ENCODE measurements at places on chromosomes 12 and 14.

- no peak for DNase-seq
Measured at GRCh38 chr14:69471916-69472315, 12.6 kb upstream of the PLEKHD1 start.

- DNase-seq: no peak
Measured at GRCh38 chr12:46400406-46400805, 27.8 kb upstream of the SLC38A2 start.

GRCh38 chr14:36662258-36662542 lies 540 bp downstream of the PAX9 start:
- DNase-seq: no peak

DNA sequence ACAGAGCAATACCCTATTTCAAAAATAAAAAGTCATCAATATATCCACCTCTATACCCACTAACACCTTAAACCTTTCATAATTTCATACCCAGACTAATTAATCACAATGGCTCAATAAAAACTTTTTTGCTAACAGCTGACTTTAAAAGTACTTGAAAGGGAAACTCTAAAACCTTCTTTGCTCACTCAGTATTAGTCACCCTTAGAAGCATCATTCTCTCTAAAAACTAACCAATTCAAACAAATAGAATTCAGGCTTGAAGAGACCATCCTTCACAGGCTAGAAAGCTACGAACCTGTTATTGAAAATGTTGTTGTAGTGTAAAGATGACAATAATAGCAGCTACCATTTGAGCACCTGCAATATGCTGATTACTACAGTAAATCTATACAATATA lies 37.2 kb downstream of the HECTD1 start:
- DNase-seq: no peak

- no peak for DNase-seq
Measured at GRCh38 chr12:89181271-89181920, 170.9 kb downstream of the DUSP6 start.

DNA sequence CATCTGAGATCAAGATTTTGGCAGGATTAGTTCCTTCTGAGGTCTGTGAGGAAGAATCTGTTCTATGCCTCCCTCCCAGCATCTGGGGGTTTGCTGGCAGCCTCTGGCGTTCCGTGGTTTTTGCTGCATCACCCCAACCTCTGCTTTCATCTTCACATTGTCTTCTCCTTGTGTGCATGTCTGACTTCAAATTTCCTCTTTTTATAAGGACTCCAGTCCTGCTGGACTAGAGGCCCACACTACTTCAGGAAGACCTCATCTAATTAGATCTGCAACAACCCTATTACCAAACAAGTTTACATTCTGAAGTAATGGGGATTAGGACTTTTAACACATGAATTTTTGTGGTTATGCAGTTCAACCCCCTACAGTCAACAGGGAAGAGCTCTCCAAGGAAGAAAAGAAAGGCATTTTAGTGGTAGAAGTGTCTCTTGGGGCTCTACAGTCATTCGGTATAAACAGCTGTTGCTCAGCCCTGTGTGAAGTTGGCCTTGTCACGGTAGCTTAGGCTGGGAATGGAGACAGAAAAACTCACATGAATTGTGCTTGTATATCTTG lies 89.7 kb downstream of the CAND1 start:
- DNase-seq: no peak

DNA sequence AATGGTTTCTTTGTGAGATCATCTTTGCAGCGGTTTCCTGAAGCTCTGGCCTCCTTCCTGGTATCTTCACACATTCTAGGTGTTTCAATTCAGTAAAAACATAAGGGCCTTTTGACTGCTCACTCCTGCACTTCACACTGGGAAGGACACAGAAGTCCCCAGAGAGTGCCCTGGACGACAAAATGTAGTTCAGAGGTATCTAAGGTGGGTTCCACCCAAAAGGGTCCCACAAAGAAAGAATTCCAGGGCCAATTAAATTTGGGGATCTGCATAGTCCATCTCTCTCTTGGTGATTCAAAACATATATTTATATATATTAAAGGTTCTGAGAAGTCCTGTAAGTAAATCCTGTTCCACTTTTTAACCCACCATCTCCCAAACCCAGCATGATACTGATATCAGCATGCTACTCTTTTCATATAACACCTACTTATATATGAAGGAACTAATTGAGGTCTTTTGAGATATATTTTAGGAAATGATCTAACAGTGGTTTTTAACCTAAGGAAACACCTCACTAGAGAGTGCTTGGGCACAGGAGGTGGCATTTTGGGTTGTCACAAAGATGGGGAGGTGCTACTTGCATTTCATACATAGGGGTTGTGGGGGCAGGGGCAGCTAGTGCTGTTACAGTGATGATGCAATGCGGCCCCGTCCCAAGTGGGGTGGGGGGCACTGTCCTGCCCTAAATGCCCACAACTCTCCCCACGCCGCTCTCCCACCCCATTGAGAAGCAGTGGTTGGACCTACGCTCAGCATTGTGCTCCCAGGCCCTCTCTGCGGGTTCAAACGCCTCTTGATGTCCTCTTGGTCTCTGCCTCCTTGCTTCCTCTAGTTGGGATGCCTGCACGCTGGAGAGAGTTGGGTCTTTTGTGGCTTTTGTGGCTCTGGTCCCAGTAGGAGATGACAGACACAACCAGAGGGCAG lies 109.4 kb downstream of the ARF6 start:
- no peak for DNase-seq

GRCh38 chr14:33773205-33774030 lies 177.5 kb downstream of the EGLN3 start:
- no peak for DNase-seq

- no peak for DNase-seq
Measured at GRCh38 chr14:104870368-104871144, 5.5 kb downstream of the CEP170B start.

DNA sequence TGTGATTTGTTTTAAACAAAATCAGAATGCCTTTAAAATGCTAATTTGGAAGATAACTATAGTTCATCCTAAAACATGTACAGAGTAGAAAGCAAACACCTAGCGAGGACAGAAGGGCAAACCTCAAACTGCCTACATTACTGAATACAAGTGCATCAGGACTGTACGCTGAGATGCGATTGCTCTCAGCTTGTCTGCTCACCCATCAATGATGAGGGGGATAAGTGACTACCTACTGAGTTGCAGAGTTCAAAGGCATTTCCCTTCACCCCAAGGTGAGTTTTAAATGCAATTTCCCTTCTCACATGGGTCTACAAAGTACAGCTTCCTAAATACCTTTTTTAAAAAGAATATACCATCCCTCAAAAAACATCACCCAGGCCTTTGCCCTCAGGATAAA lies 52.9 kb downstream of the PHLDA1 start:
- no peak for DNase-seq

DNA sequence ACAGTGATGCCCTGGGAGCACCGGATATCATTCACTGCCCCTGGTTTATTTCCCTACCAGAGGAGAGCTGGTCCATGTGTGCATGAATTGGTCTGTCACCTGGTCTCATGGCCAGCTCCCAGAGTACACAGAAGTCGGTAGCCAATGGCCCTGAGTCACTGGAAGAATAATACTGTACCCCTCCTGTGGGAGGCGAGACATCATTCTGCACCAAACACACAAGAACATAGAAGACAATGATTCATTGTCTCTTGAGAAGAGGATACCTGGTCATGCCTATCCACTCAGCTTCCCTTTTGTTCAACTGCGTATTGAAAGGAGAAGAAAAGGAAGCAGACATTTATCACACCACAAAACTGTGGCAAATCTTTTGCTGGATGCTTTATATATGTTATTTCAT lies 216.2 kb downstream of the DPF3 start:
- no peak for DNase-seq

DNA sequence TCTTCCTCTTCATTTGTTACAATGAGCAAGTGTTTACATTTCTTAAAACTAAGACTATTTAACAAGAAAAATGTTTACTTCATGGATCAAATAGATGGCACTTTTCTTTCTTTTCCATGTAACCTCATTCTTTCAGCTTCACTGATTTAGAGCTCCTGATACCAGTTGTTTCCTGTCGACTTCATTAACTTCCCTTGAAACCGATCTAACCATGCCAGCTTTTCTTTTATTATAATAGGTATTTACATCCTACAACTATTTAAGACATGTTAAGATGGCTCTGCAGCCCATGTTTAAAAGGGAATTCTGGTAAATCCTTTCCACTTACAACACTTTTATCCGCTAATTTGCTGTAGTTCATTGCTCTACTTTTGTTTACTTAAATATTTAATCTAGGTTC lies 107.3 kb upstream of the DCN start:
- DNase-seq: no peak

DNA sequence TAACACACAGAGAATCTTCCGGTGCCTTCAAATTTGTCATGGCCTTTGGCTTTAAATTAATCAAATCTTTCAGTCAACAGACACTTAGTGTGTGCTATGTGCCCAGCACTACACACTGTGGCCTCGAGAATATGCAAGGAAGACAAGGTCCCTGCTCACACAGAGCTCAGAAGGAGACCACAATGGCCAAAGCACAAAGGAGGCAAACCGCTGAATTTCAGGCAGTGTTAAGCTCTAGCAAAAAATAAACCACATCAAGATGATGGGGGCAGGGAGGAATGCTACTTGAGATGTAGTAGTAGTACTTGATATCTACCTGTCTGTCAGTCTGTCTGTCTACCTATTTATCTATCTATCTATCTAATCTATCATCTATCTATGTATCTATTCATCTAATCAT lies 227.9 kb downstream of the TMEM132D start:
- no peak for DNase-seq

GRCh38 chr12:109881752-109882151 lies 1.4 kb upstream of the GLTP start:
- no peak for DNase-seq

DNA sequence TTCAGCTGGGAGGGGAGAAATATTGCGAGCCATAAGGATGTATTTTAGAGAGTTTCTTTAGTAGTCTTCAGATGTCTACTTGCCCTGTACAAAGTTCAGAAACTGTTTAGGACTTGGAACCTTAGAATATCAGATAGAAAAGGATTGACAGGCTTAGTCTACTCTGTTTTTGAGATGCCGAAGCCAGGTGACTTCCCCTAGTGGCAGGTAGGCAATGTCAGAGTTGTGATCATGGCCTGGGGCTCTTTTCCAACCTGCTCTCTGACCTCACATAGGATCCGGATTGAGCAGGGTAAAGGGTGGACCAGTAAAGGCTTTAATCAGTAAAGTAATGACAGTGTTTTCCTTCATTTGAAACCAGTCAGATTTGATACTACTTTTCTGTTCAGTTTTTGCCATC lies 59.6 kb downstream of the PRKCH start:
- no peak for DNase-seq

DNA sequence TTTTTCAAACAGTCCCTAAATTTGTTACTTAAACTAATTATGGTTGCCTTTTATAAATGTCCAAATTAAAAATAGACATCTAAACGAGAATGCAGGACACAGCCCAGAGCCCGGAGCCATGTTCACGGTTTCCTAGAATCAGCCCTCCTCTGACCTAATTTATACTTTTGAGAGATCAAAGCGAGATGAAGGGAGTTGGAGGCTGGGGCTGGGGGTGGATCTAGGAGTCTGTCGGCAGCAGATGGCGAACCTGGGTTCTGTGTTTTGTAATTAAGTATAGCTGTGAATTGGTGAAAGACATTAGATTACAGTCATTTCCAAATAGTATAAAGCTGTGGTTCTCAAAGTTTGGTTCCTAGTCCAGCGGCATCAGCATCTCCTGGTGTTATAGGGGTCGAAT lies 210.1 kb downstream of the SLC41A2 start:
- peak; percentile 20 for DNase-seq

- DNase-seq: no peak
Measured at GRCh38 chr14:55180434-55180833, 11.0 kb downstream of the DLGAP5 start.

DNA sequence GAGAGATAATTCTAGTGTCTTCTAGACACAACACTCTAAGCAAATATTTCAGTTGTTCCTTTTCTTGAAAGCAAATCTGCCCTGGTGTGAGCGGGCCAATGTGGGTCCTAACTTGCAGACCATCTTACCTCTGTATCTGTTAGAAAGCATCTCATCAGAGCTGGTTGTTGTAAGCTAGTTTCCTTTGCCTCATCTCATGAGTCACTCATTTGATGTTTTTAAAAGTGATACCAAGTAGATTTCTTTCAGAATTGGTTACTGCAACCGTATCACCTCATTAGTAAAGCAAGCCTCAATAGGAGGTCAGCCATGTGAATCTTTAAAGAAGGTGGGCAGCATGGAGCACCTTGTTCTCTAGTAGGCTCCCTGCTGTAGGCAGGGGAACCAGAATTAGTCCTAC lies 78.6 kb downstream of the DAAM1 start:
- no peak for DNase-seq

- no peak for DNase-seq
Measured at GRCh38 chr12:124222368-124223245, 72.3 kb upstream of the RFLNA start.

- DNase-seq: peak; percentile 92
Measured at GRCh38 chr12:54398995-54399793, 14.7 kb upstream of the ZNF385A start.

- DNase-seq: no peak
Measured at GRCh38 chr12:52087961-52088820, 8.7 kb downstream of the SMIM41 start.

- DNase-seq: no peak
Measured at GRCh38 chr14:82595466-82595865, 1061.8 kb upstream of the SEL1L start.

- no peak for DNase-seq
Measured at GRCh38 chr14:82854131-82854530, 1320.5 kb upstream of the SEL1L start.

DNA sequence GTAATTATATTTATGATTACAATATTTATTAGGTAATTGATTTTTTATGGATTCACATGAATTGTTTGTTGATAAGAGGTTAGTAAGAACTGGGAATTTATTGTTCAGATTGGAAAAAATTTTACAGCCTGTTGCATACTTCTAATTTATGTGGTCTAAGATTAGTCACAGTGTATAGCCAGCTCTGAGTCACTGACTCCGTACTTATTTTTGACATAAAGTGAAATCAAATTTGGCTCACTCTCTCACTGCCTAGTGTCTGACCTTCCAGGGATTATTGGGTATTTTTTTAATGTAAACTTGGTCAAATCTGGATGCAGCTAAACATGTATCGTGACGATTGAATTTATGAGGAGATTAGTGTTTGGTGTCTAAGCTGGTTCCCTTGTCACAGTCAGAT lies 109.3 kb downstream of the PTPRQ start:
- DNase-seq: no peak

DNA sequence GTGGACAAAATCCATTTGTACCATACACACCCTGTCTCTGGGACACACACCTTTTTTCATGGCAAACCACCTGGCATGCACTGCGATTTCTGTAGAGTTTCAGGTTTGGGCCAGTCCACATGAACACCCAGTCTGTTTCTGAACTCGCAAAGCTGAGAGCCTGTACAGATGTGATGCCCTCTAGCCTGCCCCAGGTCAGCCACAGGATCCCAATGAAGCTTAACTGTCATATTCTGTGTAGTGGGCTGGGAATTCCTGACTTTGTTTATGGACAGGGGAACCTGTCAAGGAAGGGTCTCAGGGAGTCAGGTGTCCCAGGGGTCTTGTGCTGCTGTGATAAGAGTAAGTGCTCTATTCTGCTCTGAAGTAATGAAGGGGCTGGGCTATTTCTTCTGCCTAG lies 39.8 kb downstream of the CPM start:
- DNase-seq: no peak

GRCh38 chr12:129190827-129191226 lies 337.5 kb downstream of the GLT1D1 start:
- DNase-seq: no peak
